ENCODE measurements at places on chromosomes 5 and 9.
A peak's percentile ranks its signal among the peaks of the same experiment; 100 is the strongest.

GRCh38 chr9:86734771-86735170 lies 212.5 kb downstream of the GAS1 start:
- DNase-seq, result no peak

- DNase-seq, result no peak
These were observed 9.5 kb upstream of the UGCG start for GRCh38 chr9:111886983-111887718.

DNA sequence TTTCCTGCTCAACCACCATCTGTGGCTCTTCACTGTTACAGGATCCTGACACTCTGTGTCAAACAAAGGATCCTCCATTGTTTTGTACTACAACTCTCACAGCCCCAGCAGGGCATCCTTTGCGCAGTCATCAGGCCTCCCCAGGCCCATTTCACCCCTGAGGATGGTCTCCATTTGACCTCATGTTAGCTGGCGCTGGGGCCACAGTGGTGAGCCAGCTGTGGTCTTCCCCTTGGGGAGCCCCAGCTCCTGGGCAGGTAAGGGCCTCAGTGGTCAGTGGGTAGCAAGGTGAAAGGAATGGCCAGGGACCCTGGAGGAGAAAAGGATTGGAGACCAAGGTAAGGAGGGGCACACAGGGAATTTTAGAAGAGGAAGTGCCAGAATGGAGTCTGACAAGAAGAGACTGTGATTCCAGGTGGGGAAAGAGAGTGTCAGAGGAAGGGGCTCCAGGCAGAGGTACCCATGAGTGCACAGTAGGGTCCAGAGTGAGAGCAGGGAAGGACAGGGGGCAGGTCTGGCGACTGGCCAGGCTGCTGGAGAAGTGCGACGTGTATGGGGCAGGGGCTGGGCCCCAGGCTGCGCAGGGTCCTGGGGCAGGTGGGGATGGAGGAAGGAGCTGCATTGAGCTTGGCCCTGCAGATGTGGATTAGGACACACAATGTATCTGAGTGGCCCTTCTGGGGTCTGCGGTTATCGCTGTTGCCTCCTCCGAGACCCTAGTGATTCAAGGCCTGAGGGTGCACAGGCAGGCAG lies 109.9 kb downstream of the PHF2 start:
- DNase-seq, result no peak

GRCh38 chr5:142608081-142608480 lies 77.8 kb downstream of the FGF1 start:
- no peak for DNase-seq

- DNase-seq, result no peak
These were observed 7.2 kb upstream of the TARS1 start for GRCh38 chr5:33433303-33434240.

DNA sequence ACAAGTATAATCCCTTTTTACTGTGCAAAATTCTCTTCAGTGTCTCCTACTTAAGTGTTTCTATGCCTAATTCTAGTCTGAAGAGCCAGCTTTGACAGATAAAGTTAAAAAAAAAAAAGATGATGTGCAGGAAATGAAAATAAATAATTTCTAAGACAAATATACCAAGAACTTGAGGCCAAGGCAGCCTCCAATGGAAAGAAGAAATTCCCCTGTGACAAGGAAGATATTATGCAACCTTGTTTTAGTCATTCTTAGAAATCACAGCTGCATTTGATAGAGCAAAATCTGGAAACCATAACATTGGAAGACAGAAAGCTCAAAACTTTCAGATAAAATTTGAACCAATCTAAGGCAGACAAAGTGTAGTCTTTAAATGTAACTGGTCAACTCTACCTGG lies 375.9 kb upstream of the TLE4 start:
- no peak for DNase-seq

- DNase-seq, result no peak
These were observed 78.6 kb upstream of the SLC28A3 start for GRCh38 chr9:84419031-84419602.

DNA sequence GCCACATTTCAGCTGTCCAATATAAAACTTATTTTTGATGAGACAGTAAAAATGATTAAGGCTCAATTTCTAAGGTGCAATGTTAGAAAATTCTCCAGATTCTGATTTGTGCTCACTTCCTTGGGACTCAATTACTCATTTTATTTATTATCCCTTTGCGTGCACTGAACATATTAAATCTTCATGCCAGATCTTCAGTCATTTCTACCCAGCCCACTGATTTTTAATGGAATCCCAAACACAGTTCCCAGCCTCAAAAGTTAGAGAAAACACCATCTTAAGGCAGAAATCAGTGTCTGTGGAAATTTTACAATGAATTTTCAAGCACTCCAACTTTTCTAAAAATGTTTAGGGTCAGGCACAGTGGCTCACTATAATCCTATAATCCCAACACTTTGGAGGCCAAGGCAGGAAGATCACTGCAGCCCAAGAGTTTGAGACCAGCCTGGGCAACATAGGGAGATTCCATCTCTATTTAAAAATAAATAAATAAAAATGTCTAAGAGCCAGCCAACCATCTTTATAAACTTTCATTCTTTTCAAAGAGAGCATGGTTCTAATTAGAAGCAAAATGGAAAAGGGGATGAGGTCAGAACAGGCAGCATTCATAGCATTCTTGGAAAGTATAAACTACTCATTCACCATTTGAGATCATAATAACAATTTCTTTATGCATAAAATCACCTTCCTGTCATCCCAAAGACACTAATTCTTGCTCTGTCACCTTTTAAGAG lies 53.7 kb downstream of the TLE1 start:
- DNase-seq, result no peak

GRCh38 chr9:1580215-1580614 lies 434.9 kb upstream of the SMARCA2 start:
- DNase-seq, result no peak

- DNase-seq, result no peak
These were observed 590 bp downstream of the PCDHA6 start for GRCh38 chr5:140828362-140828737.

- DNase-seq, result no peak
These were observed 446 bp downstream of the NXNL2 start for GRCh38 chr9:88535226-88536022.

- DNase-seq, result no peak
These were observed 59.0 kb upstream of the PALM2AKAP2 start for GRCh38 chr9:109721001-109721400.

GRCh38 chr9:15086156-15086763 lies 176.0 kb upstream of the FREM1 start:
- DNase-seq, result no peak

DNA sequence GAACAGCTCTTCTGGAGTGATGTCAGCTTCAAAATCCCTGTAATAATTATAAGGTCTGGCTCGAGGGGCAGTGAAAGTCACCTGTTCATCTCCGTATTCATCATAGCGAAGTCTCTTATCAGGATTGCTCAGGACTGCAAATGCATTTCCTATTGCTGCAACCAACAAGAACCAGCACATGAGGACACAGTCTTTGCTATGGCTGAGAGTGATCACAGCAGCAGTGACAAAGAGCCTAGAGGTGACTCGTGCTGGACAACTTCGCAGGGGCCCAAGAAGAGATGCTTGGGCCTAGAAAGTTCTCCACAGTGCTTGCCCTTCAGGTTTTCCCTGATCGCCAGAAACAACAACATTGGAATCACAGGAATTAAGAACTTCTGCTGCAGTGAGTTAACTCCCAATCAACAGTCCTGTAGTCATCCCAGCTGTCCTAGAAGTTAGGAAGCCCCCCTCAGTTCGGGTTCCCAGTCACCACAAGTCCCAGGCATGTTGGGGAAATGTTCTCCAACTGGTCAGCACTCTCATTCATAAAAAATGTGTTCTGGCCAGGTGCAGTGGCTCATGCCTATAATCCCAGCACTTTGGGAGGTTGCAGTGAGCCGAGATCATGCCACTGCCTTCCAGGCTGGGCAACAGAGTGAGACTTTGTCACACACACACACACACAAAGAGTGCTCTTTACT lies 13.0 kb downstream of the DNAJC18 start:
- DNase-seq, result no peak

DNA sequence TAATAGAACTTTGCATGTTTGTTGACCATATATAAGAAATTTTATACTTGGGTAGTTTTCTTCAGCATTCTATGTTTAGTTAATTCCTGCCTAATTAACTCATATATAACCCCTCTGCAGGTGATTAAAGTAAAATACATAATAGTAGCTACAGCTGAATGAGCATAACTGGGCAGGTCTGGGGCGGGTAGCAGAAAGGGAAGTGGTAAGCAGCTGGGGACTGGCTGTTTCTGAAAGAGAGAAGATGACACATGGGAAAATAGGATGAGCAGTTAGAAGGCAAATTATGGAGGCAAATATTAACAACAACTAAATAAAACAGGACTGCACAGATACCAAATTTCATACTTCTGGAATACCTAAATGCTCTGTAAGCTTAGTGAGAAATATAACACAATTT lies 128.1 kb downstream of the CPLANE1 start:
- DNase-seq, result no peak

DNA sequence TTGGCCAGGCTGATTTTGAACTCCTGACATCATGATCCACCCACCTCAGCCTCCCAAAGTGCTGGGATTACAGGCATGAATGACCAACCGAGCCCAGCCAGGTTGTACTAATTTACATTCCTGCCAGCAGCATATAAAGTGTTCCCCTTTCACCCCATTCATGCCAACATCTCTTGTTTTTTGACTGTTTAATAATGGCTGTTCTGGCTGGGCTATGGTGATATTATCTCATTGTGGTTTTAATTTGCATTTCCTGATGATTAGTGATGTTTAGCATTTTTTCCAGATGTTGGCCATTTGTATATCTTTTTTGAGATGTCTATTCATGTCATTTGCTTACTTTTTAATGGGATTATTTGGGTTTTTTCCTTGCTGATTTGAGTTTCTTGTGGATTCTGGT lies 87.3 kb downstream of the INVS start:
- DNase-seq, result no peak

- no peak for DNase-seq
These were observed 75.5 kb downstream of the EPB41L4B start for GRCh38 chr9:109245310-109245897.

- DNase-seq, result no peak
These were observed 56.7 kb downstream of the LRSAM1 start for GRCh38 chr9:127507751-127508648.

DNA sequence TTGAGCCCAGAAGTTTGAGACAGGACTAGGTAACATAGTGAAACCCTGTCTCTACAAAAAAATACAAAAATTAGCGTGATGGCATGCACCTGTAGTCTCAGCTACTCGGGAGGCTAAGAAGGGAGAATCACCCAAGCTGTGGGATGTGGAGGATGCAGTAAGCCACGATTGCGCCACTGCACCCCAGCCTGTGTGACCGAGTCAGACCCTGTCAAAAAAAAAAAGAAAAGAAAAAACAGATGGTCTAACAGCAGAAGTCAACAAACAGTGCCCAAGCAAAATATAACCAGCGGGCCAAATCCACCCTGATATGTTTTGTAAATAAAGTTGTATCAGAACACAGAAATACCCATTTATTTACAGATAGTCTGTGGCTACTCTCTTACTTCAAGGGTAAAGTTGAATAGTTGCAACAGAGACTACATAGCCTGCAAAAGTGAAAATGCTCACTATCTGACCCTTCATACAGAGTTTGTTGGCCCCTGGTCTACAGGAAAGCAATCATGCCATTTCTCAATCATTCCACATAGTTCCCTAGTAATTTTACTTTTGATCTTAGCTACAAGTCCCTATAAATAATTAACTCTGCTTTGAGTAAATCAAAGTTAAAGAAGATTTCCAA lies 383.7 kb downstream of the TLE1 start:
- DNase-seq, result no peak

DNA sequence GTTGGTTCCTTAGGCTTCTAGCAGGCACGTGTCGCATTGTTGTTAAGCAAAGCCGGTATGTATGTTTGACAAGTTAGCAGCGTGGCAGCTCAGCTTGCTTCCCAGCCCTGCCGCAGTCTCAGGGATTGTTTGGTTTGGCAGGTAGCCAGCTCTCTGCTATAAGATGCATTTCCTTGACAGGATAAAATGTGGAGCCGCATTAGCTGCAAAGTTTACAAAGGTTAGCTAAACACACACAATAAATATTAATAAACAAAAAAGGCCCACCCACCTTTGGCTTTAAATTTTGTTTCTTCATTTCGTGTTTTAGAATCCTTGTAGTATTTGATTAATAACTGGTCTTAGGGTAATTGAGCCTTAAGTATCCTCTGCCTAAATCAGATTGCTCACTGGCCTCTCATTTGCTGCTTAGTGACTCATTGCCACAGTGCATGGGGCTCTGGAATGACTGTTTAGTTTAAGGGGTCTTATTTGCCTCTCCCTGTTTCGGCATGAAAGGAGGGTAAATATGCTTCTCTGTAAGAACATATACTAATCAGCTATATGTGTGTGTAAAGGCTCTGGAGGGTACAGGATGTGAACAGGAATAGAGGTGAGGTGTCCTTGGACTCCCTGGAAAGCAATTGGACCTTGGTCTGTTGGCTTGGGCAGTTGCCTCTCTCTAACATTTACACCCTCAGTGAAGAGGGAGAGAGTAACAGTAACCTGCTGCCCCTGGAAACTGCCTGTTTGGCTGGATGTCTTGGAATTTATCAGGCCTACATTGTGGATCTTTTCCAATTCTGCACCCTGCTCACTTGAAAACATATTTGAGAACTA lies 122.0 kb downstream of the GDNF start:
- peak; percentile 92 for DNase-seq

DNA sequence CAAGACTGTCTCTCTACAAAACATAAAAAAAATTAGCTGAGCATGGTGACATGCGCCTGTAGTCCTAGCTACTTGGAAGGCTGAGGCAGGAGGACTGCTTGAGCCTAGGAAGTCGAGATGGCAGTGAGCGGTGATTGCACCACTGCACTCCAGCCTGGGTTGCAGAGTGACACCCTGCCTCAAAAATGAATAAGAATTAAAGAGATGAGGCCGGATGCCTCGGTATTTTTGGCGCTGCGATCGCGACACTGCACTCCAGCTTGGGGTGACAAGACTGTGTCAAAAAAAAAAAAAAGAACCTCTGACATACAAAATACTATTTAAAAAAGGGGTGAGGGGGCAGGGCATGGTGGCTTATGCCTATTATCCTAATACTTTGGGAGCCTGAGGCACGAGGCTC lies 7.3 kb downstream of the GPBP1 start:
- no peak for DNase-seq

DNA sequence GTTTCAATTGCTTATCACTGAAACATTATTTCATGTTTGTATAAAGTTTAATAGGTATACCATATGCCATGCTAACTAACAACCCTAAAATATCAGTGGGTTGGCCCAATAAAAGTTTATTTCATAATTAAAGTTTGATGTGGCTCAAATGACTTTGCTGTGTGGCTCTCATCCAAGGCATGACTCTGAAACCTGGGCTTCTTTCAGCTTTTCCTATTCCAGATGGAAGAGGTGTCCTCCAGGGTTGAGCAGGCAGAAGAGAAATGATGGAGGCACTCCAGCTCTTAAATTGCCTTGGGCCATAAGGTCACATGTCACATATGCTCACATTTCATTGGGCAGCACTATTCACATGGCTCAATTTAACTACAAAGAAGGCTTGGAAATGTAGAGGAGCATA lies 101.9 kb downstream of the MACIR start:
- no peak for DNase-seq

- DNase-seq, result no peak
These were observed 12.5 kb upstream of the NOTCH1 start for GRCh38 chr9:136558373-136558772.

DNA sequence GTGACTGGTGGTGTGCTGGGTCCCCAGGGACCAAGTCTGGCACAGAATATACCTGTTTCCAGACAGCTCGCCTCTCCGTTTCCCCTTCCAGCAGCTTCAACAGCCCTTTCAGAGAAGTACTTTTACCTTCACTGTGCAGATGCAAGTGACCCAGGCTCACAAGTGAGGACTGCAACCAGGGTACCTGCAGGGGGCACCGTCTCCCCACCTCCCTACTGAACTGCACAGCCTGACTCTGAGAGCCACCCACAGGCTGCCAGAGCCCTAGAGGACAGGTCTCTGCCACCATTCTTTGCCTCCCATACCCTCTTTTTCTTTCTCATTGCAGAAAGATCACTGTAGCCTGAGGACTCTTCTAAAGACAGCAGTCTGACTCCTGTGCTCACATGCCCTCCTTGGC lies 15.4 kb downstream of the IL9 start:
- peak; percentile 17 for DNase-seq
